ENCODE measurements at places on chromosomes 3 and 15. TPM values are rescaled to one million over a fixed set of nuclear protein-coding genes. Genes with fewer than 3 reads are reported as not detected.

The ATRIP gene
- 4.8 TPM for polyA plus RNA-seq

DNA sequence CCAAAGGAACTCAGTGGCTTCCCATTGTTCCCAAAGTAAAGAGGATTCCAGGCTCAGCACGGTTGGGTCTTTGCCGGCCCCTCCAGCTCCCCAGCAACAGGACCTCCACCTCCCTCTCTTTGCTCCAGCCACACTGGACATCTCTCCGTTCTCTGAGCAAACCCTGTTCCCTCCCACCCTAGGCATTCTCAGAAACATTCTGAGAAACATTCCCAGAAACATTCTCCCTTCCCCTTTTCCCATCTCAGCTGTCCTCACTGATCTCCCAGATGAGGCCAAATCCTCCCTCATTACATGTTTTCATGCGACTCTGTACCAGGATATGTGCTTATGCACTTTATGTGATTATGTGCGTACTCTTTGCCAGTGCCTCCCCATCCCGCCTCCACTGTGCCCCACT, 14.1 kb downstream of the CCDC33 start:
- DNase-seq, result no peak

The LCMT2 gene
- 1.7 TPM for polyA plus RNA-seq

DNA sequence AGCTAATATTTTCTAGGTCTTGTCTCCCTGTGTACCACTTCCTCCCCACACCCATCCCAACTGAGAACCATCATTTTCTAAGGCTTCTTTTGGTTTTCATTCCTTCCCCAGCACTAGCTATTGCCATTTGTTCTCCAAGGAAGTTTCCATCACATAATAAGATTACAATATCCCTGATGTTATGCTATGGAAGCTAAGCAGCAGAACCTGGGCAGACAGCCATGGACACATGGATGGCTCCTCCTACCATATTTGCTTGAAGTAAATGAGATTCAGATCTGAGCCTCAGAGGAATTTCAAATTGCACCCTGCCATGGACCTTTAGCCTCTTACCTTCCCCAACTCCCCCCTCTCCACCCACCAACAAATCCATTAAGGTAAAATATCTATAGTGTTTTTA, 31.5 kb downstream of the GASK1A start:
- DNase-seq, result no peak

DNA sequence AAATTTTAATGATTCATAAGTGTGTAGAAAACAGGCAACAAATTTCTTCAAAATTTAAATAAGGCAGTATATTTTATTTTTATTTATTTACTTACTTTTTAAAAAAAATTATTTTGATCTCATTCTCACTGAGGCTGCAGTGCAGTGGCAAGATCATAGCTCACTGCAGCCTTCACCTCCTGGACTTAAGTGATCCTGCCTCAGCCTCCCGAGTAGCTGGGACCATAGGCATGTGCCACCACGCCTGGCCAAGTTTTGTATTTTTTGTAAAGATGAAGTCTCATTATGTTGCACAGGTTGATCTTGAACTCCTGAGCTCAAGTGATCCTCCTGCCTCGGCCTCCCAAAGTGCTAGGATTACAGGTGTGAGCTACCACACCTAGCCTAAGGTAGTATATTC, 61.2 kb upstream of the XRN1 start:
- DNase-seq, result no peak

DNA sequence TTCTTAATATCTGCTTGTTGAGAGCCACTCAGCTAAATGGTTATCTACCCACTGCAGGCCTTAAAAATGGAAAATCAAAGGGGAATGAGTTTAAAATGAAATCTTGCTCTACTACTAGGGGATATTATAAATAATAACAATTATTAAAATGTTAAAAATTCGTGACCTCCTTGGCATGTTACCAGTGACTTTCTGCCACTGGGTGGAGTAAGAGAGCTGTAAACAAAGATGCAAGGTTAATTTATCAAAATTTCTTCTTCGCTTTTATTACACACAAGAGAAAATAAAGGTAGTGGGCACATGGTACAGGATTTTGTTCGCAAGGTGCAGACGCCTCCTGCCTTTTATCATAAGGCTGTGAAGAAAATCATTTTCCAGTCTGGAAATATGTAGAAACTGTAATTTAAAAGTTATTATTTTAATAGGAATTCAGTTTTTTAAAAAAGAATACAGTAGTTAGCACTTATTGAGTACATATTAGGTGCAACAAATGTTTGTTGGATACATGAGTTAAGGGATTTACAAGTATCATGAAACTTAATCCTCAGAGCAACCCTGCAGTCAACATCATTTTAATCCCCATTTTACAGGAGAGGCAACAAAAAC, 272.6 kb downstream of the SUCLG2 start:
- DNase-seq, result no peak
